ENCODE measurements at places on chromosomes 1 and 21. TPM values are rescaled to one million over a fixed set of nuclear protein-coding genes. Genes with fewer than 3 reads are reported as not detected.

DNA sequence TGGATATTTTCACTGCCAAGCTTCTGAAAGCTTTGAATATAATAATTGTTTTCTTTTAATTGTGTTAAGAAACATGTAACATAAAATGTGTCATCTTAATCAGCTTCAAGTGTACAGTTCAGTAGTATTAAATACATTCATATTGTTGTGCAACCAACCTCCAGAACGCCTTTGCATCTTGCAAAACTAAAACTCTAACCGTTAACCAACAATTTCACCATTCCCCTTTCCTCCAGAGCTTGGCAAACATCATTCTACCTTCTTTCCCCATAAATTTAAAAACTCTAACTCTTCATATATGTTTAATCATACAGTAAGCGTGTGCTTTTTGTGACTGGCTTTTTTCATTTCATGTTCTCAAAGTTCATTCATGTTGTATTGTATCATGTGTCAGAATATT is 2.1 kb downstream of the MNDA start:
- H3K36me3 ChIP-seq: no peaks in the 10 kb centered on the region
- no peaks in the 10 kb centered on the region for H3K27me3 ChIP-seq
- no peak overlapping the region for H3K4me3 ChIP-seq
- DNase-seq: no peak

- H3K27me3 ChIP-seq: no peaks in the 10 kb centered on the region
- peaks cover 10% of the 10 kb centered on the region for H3K36me3 ChIP-seq
These were observed 483 bp downstream of the CHML start for GRCh38 chr1:241639623-241640148.

DNA sequence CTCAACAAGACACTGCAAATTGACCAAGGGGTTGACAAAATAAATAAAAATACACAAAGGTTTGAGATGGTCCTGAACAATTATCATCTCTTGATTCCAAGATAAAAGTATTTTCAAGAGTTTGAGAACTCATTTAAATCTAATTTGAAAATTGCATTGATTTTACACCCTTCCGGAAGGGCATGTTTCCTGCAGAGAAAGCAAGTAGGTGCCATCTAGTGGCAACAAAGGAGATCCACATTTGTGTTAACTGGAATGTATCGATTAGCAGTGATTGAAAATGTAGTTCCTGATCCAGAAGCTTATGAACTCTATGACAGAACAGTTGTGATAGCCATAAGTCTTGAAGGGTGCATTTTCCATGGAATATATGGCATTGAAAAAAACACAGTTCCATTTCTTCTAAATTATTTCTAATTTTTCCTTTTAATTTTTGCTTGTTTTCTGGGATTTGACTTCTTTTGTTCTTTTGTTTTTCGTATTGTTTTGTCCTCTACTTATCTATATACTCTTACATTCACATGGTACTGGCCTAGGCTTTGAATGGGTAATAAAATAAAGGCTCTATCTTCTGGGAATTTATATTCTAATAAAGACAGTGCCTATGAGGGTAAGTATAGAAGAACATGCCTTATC is 143.7 kb downstream of the DNM3 start:
- H3K27me3 ChIP-seq: no peaks in the 10 kb centered on the region
- H3K4me3 ChIP-seq: no peak overlapping the region
- no peaks in the 10 kb centered on the region for H3K4me1 ChIP-seq
- DNase-seq: no peak
- H3K27ac ChIP-seq: no peak overlapping the region

GRCh38 chr1:240171907-240172306 is 80.2 kb downstream of the FMN2 start:
- H3K4me3 ChIP-seq: no peak overlapping the region
- no peaks in the 10 kb centered on the region for H3K27me3 ChIP-seq
- no peak overlapping the region for H3K27ac ChIP-seq
- DNase-seq: no peak

DNA sequence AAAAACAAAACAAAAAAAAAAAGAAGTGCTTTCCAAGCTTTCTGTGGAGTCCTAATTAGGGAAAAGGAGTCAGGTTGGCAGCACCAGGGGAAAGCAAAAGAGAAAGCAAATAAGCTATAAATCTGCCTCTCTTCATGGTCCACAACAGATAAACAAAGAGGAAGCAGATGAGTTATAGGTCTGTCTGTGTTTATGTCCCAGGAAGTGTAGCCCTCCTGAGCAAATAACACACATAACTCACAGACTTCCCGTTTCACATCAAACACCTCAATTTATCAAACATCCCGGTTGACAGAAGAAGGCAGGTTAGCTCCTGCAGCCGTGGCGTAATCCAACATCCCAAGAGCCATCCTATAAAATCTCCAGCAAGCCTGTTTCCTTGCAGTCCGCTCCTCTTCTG is 5.6 kb upstream of the SLC2A5 start:
- no peak for DNase-seq
- H3K36me3 ChIP-seq: no peaks in the 10 kb centered on the region
- no peak overlapping the region for H3K4me3 ChIP-seq

Gene TTC24
- 0.55 TPM for total RNA-seq

All from stomach (tissue), 19 donors.